Activated CD4-positive, alpha-beta memory T cell treated with anti-CD3 and anti-CD28 coated beads, Interleukin-2, amount 10 ng/mL, durations not matched to agents 7 days and 5 days (primary cell): ENCODE measurements at places on chromosomes 12 and 14. TPM values are rescaled to one million over a fixed set of nuclear protein-coding genes. Genes with fewer than 3 reads are reported as not detected.

DNA sequence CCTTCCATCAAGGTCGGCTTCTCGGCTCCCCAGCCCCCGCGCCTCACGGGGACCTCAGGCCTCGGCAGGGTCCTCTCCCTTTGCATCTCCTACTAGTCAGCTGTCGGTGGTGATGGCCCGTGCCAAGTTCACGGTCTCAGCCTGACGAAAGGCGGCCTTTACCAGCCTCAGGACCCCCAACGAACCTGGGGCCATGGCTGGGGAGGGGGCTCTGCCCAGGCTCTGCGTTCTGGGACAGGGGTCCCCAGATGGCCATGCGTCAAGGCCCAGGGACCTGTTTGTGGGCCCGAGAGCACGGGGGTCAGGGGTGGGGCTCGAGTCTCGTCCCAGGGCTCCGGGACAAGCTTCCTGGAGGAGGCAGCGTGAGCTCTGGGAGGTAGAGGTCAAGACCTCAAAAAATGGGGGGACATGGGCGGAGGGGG, 32.8 kb upstream of the DEGS2 start:
- peak; percentile 19 for DNase-seq

GRCh38 chr12:65668981-65669695, 155.1 kb upstream of the HMGA2 start:
- no peak for DNase-seq

DNA sequence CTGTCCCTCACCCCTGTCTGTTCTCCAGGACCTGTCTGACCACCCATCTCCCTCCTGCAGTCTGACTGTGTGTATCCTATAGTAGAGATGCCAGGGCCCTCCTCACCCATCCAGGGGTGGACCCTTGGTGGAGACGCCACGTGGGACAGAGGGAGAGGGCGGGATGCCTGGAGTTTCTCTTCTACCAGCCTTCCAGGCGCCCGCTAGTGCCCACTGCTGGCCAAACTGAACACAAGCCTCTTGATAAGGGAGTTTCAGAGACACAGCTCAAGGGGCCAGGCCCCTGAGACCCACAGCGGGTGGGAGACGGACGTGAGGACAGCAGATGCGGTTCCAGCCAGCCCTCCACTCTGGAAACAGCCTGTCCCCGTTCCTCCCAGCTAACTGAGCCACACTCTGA, 147.3 kb downstream of the RBM19 start:
- no peak for DNase-seq

GRCh38 chr12:129614221-129614885, 289.5 kb downstream of the TMEM132D start:
- DNase-seq, result no peak

GRCh38 chr12:93451423-93452158, 9.8 kb upstream of the UBE2N start:
- DNase-seq, result no peak

DNA sequence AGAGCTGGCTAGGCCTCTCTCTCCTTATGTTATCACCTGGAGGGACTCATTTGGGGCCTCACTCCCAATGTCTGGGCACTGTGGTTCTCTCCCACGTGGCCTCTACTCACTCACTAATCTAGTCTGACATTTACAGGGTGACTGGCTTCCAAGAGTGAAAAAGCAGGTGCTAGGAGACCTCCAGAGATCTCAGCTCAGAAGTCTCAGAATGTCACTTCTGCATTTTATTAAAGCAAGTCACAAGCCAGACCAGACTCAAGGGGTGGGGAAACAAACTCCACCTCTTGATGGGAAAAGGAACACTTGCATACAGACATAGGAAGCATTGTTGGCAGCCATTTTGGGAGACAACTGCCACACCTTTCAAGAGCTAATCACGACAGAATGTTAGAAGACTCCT, 175.9 kb downstream of the MON2 start:
- DNase-seq, result no peak

GRCh38 chr12:56296295-56296694, 3.8 kb downstream of the CS start:
- DNase-seq, result no peak

The SLC5A8 gene
- total RNA-seq, result not detected

GRCh38 chr14:53979113-53979681, 22.6 kb upstream of the BMP4 start:
- no peak for DNase-seq
